ENCODE measurements at places on chromosomes 13 and 19. TPM values are rescaled to one million over a fixed set of nuclear protein-coding genes. Genes with fewer than 3 reads are reported as not detected.

The ZNF416 gene
- 4.2 TPM for total RNA-seq

The CD320 gene
- 34.5 TPM for total RNA-seq

The RNF225 gene
- total RNA-seq = not detected

The ZFR2 gene
- not detected for total RNA-seq

The OR7G1 gene
- not detected for total RNA-seq

GRCh38 chr13:110593430-110594130, 21.8 kb upstream of the NAXD start:
- DNase-seq = no peak

GRCh38 chr13:91323349-91323748, 24.1 kb upstream of the MIR17HG start:
- no peak for DNase-seq

GRCh38 chr13:44489751-44490150, 86.4 kb downstream of the TSC22D1 start:
- DNase-seq = no peak

All from Right ventricle myocardium superior (tissue), 1 donor.